ENCODE measurements at places on chromosomes 3 and 15.

DNA sequence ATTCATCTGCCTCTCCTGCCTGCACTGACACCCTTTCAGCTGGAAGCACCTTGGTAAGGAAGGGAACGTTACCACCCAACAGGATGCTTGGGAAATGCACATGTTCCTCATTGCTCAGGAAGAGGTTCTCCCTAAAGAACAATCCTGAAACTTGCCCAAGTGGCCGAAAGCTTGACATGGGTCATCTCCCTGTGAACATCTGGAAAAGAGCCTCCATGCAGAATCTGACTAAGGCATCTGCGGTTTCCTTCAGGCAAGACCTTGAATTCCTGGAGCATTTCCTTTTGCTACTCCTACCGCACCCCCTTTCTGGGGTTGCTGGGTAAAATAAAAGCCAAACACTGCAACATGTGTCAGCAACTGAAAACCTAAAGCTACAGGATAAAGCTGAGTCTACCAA, 68.7 kb upstream of the SNRK start:
- no peak for DNase-seq

- no peak for DNase-seq
Measured at GRCh38 chr15:60228101-60228500, 169.7 kb downstream of the ANXA2 start.

DNA sequence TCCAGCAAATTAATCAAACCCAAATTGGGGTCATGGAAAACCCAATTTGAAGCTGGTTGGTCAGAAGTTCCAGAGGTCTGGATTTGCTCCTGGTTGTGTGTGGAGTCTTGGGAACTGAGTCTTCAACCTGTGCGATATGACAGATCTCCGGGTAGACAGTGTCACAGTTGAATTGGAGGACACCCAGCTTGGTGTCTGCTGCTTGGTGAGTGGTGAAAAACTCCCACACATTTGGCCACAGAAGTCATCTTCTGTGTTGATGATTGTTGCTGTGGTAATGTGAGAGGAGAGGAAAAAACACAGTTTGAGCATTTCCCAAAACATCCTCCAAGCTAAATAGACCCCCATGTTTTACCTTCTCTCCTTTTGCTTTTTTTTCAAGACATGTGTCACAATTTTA, 218.1 kb downstream of the TP63 start:
- no peak for DNase-seq

GRCh38 chr3:24069045-24069444, 124.0 kb downstream of the NR1D2 start:
- DNase-seq, result no peak

GRCh38 chr3:192444096-192444790, 283.1 kb downstream of the FGF12 start:
- DNase-seq, result peak; percentile 16

DNA sequence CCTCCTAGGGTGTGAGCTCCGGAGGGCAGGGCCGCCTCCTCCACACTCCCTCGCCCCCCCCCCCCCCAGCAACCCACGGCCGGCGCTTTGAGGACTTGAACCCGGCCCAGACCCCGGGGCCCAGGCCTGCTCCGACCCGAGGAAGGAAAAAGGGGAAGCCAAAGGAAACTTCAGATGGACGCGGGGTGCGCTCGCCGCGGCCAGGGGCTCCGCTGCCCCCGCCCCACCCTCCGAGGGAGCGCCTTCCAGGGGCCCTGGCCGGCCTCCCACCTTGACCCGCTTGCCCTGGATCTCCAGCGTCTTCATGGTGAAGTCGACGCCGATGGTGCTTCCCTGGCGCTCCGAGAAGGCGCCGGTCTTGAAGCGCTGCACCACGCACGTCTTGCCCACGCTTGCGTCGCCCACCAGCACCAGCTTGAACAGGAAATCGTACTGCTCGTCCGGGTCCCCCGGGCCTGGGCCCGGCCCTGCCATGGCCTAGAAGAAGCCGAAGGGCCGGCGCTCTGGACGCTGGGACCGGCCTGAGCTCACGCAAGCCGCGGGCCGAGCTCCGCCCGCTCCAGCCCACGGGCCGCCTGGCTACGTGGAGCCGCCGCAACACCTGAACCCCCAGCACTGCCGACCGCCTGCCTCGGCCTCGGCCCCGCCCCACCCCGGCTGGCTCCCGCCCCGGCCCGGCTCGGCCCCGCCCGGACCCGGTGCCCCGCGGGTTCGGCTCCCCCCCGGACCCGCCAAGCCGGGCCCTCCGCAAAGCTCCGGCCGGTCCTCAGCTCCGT, 400 bp downstream of the RAB43 start:
- DNase-seq, result peak; percentile 1

DNA sequence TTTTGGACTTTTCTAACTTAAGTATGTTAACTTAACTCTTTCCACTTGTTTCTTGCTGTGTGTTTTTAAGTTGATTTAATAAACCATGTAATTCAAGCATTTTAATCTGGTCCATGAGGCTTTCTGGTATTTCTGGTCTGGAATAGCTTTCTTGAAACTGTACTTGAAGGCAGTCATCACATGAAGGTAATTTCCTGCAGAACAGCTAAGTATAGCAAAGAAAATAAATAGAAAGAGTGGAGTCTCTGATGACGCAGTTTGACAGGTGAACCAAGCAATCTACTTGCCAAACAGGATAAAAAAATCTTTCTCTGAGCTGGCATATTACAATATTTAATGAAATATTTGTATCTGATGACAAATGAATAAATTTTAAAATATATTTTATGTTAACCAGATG, 74.9 kb downstream of the BTLA start:
- DNase-seq, result peak; percentile 60

DNA sequence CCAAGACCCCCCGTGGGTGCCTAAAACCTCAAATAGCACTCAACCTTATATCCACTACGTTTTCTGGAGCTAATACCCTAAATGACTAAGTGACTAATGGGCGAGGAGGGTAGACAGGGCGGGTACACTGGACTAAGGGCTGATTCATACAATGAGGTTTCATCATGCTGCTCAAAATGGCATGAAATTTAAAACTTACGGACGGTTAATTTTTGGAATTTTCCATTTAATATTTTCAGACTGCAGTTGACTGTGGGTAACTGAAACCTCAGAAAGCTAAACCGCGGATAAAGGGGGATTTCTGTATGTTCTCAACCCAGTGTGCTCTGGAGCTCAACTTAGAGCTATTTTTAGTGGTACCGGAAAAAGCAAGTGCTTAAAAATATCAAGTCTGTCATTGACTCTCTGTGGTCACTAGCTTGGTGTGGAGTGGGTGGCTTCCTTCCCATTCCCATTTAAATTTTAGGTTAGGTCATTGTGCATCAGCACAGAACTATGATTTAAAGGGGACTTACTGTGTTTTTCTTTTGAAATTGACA, 72.9 kb downstream of the LRRC28 start:
- peak; percentile 63 for DNase-seq

GRCh38 chr3:111373861-111374260, 168.1 kb upstream of the CD96 start:
- DNase-seq, result no peak

GRCh38 chr3:165526367-165526766, 310.9 kb downstream of the BCHE start:
- DNase-seq, result no peak

- no peak for DNase-seq
Measured at GRCh38 chr3:141557961-141558706, 71.3 kb downstream of the RASA2 start.

DNA sequence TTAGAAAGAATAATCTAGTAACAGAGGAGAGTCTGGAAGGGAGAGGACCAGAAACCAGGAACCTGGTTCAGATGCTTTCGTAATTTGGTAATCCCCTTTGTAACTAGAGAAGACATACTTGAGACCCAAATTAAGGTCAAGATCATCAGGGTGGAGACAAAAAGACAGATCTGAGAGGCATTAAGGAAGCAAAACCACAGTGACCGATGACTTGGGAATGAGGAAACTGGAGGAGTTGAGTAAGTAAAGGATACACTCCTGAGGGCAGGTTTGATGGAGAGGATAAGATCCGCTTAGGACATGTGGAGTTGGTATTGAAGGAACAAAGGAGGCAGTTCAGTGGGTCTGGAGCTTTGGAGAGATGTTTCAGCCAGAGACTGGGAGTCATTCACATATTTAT, 23.6 kb upstream of the BCL2A1 start:
- DNase-seq, result no peak

GRCh38 chr3:114608293-114608692, 314.5 kb downstream of the TIGIT start:
- peak; percentile 35 for DNase-seq

DNA sequence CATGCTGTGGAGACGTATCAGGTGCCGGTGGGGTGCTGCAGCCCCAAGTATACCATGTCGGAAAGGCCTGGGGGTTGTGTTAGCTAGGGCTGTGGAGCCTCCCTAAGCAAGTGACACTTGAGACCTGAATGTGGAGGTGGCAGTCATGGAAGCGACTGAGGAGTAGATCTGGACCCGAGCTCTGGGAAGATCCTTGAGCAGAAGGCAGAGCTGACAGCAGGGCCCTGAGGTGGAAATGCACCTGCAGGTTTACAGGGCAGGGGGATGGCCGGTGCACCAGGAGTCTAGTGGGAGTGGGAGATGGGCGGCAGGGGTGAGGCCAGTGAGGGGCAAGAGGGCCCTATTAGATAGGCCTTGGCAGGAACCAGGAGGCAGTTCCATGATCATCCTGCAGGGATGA, 91.8 kb upstream of the PLXNA1 start:
- DNase-seq, result no peak

- DNase-seq, result no peak
Measured at GRCh38 chr3:3776607-3777006, 22.6 kb upstream of the LRRN1 start.

DNA sequence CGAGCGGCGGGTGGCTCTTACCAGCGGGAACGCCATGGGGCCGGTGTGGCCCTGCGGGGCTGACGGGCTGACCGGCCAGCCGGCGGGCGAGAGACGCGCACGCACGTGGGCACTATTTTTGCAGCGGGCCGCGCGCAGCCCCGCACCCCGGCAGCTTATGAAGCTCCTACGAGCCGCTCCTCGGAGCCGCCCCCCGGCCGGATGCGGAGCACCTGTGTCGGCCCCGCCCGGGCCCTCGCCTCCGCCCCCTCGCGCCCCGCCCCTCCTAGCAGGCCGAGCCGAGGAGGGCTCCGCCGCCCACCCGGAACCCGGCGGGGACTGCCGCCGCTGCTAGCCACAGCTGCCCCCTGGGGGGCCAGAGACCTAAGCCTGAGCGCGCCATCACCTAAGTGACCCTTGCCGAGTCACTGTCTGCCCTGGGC, 683 bp upstream of the CPEB1 start:
- DNase-seq, result no peak

All from retinal pigment epithelial cell (primary cell).